ENCODE measurements at places on chromosomes 4 and X.

- DNase-seq, result no peak
Observed at GRCh38 chr4:100414016-100414790, 103.6 kb downstream of the EMCN start.

GRCh38 chr4:23737571-23737970 is 152.3 kb downstream of the PPARGC1A start:
- no peak for DNase-seq

DNA sequence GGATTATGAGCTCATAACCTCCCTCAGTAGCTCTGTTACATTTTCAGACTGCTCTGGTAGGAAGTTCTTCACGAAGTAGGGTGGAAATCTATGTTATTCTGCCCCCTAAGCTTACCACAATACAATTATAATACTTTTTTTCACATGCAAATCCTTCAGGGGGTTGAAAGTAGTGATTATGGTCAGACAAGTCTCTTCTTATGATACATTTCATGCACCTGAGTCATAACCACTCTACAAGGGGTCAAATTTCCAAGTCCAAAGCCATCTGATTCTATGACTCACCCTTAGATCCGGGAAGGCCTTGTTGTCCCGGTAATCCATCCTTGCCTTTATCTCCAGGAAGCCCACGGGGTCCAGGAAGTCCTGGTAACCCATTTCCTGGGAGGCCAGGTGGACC is 95.2 kb downstream of the ATG4A start:
- no peak for DNase-seq

DNA sequence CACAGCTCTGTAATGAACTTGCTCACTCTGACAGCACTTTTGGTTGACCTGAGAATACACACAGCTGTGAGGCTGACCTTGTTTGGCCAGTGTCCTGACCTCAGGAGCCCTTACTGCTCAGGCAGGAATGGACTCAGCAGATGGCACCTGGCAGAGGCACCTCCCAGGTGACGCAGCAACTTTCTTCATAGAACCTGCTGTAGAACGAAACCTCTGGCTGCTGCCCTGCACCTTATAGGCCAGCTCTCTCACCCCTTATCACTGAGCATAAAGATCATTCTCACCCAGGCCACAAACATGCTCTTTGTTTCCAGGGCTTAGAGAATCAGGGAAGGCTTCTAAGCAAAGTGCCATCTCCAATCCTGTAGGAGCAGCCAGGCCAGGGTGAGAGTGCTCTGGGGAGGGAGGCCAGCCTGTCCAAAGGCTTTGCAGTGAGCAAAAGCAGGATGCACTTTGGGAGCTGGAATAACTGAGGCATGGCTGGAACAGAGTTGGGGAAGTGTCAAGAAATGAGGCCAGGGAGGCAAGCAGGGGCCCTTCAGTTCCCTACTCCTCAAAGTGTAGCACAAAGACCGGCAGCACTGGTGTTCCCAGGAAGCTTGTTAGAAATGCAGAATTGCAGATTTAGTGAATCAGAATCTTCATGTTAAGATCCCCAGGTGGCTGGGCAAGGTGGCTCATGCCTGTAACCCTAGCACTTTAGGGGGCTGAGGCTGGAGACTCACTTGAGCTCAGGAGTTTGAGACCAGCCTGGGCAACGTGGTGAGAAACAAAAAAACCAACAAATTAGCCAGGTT is 13.3 kb upstream of the CENPU start:
- no peak for DNase-seq

DNA sequence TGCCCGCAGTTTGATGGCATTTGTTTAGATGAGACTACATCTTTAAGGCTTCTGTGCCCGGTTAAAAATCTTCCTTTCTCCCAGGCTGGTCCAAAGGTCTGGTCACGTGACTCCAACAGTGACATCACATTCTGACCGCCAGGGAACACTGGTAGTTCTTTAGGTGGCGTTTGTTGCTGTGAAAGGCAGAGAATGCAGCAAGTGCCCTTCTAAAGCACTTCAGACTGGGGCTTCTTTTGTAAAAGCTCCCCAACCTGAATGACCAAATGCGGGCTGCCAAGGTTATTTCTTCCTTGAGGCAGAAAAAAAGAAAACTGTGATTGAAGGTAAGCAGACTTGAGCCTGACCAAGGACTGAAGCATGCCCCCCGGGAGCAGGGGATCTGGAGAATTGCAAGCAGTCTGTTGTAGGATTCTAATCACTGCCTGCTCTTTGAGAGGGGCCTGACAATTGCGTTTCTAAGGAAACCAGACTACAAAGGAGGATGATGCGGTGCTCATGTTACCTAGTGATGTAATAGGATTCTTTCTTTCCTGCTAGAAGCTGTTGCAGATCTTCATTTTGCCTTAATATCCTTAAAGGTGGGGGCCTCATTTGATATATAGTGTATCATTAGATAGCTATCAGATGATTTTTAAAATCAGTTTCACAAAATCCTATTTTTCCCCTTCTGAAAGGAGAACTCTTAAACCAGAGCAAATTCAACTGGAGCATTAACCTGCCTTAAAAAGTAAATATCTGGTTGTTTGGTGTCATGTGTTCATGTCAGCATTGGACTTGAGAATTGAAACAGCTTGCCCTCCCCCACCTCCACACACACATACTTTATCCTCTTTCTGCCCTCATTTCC is 133.1 kb downstream of the AKAP4 start:
- DNase-seq, result no peak

GRCh38 chrX:108306086-108306485 is 132.1 kb downstream of the COL4A6 start:
- DNase-seq, result no peak

All from B cell (primary cell).